Activated CD4-positive, alpha-beta T cell treated with anti-CD3 and anti-CD28 coated beads, Interleukin-2, amount 10 ng/mL, durations not matched to agents 24 days and 14 days (primary cell): ENCODE measurements at places on chromosomes 5 and 9. TPM values are rescaled to one million over a fixed set of nuclear protein-coding genes. Genes with fewer than 3 reads are reported as not detected.

DNA sequence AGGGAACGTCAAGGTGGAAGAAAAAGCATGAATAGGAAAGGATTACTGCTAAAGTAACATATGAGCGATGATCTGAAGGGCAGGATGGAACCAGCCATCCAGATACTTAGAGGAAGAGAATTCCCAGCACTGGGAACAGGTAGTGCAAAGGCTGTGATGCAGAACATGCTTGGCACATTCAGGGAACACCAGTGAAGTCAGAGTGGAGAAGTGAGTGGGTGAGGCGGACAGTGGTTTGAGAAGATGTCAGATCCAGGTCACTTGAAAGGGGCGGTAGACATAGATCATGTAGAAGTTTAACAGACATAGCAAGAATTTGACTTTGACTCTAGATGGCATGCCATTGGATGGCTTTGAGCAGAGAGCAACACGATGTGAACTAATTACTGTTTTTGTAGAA lies 374.2 kb downstream of the PDE4D start:
- no peak for DNase-seq

- no peak for DNase-seq
Observed at GRCh38 chr5:72552041-72552557, 44.9 kb upstream of the ZNF366 start.

GRCh38 chr9:116842658-116843057 lies 155.6 kb downstream of the TRIM32 start:
- DNase-seq = no peak

GRCh38 chr5:17431272-17432050 lies 66.6 kb upstream of the TAF11L2 start:
- DNase-seq = no peak

The GABRA6 gene
- total RNA-seq = not detected in 2 replicates

GRCh38 chr9:135924628-135925338 lies 17.4 kb upstream of the CAMSAP1 start:
- DNase-seq = no peak

DNA sequence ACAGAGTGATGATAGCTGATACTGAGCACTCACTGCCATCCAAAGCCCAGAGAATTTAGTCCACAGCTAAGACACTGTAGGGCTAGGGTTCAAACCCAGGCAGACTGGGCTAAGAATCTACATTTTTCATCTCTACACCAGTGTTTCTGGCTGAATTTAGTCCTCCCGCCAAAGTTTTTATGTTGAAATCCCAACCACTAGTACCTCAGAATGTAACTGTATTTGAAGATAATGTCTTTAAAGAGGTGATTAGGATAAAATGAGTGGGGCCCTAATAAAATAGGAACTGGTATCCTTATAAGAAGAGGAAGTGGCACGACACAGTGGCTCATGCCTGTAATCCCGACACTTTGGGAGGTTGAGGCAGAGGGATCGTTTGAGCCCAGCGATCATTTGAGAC lies 4.3 kb downstream of the GNA14 start:
- DNase-seq = no peak

DNA sequence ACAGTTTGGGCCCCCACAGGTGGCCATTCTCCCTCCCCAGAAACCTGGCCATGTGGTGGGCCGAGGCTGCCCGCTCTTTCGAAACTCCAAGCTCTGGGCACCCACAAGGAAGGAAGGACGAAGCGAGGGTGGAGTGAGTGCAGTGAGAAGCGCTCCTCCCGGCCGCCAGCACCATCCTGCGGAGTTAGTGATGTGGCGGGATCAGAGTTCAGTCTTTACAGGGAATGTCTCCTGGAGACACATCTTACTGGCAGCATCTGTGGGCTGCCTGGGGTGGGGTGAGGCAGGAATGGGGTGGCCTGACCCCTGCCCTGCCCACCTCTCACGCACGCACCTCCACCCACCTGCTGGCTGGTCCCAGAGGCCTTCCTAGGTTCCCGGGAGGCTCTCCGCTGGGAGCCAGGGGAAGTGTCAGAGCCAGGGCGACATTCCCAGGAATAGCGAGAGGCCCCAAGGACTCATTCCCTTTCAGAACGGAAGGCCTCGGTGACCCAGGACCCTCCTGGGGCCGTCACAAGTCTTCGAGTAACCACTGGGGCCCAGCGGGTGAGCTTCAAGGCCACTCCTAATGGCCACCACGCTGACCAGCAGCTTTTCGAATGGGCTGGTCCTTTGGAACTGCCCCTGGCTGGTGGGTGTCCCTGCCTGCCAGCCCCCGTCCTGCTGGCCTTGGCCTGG lies 5.5 kb upstream of the RNU6ATAC start:
- no peak for DNase-seq

DNA sequence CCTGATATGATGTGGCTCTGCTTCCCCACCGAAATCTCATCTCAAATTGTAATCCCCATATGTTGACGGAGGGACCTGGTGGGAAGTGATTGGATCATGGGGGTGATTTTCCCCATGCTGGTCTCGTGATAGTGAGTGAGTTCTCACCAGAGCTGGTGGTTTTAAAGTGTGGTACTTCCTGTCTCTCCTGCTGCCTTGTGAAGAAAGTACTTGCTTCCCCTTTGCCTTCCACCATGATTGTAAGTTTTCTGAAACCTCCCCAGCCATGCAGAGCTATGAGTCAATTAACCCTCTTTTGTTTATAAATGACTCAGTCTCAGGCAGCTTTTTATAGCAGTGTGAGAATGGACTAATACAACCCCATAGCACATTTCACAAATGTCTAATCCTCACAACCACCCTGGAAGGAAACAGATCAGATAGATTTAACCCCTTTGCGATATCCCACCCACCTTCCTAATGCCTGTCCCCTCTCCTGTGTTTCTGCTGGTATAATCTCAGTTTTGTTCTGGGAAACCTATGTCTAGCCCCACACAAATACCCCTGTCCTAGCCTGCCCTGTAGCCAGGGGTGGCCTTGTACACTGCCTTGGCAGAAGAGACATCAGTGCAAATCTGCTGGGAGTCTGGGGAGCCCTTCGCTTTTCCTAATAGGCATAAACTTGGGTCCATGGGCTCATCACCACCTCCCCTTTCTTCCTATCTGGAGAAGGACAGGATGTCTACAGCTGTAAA lies 157.0 kb upstream of the RAI14 start:
- peak; percentile 63 for DNase-seq

DNA sequence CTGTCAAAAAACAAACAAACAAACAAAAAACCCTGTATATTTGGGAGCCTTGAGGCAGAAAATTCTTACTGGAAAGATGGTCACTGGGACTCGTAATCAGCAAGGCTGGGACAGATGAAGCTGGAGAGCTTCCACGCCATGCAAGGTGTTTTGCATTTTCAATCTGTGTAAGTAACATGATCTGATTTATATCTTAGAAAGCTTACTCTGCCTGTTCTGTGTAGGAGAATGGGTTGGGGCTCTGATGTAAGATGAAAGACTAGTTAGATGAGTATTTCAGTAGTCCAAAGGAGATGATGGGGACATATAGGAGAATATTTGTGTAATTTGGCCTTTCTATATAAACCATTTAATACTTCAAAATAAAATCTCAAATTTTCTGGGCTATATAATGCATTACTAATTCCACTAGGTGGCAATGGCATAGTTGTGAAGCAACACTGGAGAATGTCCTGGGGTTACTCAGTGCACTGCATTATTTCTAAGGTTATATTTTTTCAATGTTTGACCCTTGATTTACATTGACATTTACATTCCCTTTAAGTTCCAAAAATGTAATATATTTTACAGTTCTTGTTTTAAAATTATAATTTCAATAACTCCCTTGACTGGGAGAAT lies 21.9 kb upstream of the FSD1L start:
- no peak for DNase-seq

DNA sequence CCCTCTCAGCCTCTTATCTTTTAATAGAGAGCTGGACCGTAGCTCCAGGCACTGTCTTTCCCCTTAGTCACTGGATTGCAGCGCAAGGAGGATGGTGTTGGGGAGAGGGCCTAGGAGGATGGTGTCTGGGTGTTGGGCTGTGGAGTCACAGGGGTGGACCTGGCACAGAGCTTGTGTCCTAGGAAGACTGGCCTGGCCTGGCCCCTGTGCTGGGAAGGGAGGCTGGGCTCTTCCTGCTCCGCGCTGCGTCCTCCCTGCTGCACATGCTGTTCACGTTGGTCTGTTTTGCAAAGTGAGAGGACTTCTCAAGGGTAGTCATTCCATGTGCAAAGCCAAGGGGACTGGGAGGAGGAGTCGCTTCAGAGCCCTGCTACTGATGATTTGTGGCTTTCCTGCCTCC lies 123.9 kb downstream of the EHMT1 start:
- DNase-seq = no peak

The ABHD17B gene
- total RNA-seq = 18.3 and 19.7 TPM in 2 replicates

- no peak for DNase-seq
Observed at GRCh38 chr9:98686961-98687855, 21.5 kb downstream of the GABBR2 start.

- no peak for DNase-seq
Observed at GRCh38 chr5:173477345-173478040, 139.0 kb downstream of the BOD1 start.

DNA sequence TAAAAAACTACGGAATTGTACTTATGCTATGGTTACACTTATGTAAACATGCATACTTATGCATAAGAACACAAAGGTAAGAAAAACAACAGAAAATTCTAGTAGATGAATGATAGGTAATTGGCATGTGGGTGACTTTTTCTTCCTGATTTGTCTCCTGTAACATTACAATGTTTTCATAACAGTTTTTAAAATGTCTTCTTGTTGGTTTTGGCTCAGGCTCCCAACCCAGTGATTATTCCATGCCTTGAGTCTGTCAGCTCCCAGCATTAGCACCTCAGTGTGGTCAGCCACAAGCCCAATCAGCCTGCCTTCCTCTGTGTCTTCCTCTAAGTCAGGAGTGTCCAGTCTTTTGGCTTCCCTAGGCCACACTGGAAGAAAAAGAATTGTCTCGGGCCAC lies 7.9 kb upstream of the FOXE1 start:
- DNase-seq = no peak

GRCh38 chr5:62920856-62921255 lies 342.2 kb downstream of the LRRC70 start:
- DNase-seq = no peak

GRCh38 chr9:97900738-97901565 lies 21.3 kb downstream of the TRMO start:
- DNase-seq = peak; percentile 76
